ENCODE measurements at places on chromosomes 6 and 20.

DNA sequence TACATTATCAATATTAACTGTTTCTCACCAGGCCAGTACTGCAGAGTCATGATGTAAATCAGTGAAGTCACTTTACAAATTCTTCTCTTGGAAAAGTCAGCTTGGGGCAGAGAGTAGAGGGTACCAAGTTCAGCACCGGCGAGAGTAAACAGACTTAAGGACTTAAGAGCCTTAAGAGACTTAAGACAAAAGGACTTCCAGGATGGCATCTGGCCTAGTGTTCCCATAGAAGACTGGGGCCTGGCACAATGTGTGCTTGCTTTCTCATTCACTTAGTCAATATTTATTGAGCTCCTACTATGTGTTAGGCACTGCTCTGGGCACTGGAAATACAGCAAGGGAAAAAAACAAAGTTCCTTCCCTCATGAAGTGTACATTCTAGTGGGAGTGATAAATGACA lies 1.4 kb upstream of the SNPH start:
- DNase-seq = no peak

- DNase-seq = no peak
Observed at GRCh38 chr6:7406743-7407142, 17.1 kb downstream of the RIOK1 start.

DNA sequence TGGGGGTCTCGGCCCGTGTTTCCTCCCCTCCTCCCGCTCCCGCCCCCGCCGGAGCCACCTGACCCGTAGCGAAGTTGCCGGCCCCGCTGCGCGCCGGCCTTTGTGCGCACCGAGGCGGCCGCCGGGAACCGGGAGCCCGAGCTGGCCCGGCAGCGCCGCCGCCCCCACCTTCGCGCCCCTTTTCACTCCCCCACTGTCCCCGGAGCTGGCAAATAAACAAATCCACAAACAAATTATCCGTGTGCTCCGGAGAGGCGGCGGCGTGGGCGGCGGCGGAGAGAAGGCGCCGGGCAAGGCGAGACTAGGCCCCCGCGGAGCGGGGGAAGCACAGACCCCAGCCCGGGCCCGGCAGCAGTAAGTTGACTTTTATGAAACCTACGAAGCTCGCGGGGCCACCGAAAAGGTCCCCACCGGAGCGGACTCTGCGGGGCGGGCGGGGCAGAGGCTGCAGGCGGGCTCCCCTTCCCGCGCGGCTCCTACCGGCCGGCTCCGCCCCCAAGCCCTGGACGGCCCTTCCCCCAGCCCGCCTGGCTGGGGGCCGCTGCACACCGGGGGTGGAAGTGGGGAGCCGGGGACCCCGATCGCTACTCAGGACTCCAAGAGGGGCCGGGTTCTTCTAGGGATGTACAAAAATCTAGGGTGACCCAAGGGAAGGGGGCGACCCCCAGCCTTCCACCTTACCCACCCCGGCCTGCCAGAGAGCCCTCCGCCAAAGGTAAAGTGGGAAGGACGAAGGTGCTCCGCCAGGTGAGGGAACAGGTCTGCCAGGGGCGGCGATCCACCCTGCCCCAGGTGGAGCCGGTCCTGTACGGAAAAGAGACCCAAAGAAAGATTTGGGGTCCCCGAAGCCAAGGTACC lies 40.7 kb downstream of the YTHDF1 start:
- no peak for DNase-seq

DNA sequence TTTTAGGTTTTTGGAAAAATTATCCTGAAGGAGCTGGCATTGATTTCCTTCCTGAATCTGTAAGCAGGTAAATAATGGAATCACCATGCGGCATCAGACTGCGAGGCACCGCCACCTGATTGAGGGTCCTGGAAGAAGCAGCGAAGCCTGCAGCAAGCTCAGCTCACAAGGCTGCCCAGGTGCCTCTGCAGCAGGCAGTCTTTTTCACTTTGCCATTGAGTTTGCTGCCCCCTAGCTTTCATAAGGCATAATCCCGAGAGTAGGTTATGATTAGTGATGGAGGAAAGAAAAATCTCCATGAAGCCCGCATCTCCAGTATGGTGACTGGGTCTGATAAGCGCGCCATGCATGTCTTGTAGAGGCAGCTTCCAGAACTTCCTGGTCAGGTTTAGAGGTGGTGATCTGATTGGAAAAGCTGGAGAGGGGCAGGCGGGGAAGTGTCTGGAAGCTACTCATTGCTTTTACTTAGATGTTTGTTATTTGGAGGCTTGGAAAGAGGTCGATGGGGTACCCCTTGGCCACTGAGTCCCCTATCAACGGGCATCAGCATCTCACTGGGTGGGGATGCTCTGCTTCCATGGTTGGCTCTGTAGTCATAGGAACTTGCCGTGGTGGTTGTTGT lies 26.7 kb downstream of the IYD start:
- no peak for DNase-seq

DNA sequence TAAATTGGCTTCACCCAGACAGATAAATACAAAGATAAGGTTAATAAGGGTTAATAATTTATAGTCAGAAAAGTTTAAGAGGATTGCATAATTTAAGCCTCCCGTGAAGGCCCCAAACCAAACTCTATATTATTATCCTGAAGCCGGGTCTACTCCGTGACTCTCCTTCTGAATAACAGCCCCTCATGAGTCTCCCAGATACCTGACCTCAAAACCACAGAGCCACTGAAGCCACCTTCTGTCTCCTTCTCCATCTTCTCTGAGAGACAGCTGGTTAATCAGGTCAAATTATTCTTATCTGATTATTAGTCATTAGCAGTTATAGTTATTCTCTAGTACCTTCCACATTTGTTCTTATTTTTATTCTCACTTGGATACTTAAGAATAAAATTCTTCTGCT lies 569.2 kb upstream of the AGPAT4 start:
- no peak for DNase-seq

DNA sequence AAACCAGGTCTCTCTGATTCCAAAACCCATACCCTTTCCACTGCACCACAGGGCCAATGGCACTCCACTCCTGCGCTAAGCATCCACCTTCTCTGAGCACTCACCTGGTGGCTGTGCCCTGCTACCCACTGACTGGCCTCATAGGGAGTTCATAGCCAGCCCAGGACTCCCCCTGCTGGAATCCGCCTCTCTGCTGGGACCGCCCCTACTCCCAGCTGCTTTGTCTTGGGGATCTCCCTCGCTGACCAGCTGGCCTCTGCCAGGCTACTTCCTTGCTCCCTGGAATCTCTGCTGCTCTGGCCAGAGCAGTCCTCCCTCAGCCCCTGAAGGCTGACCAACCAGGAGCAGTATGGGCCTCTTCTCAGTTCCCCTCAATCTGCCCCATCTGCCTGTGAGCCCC lies 129.7 kb downstream of the FAXC start:
- no peak for DNase-seq

- DNase-seq = no peak
Observed at GRCh38 chr6:163338671-163339405, 75.7 kb upstream of the QKI start.

DNA sequence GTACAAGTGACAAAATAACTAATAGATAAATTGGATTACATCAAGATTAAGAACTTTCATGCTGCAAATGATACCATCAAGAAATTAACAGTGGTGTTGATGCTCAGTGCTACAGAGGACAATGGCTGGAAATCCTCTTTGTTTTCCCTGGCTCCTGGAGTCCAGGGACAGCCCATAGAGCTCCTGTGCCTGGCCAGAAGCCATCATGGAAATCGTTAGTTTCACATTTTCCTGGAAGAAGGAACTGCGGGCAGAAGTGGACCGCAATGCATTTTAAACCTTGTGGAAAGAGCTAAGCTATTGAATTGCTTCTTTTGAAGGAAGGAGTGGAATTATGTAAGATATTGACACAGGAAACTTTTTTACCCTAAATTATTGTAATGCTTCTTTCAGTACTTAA lies 276.0 kb downstream of the GJA1 start:
- DNase-seq = no peak

DNA sequence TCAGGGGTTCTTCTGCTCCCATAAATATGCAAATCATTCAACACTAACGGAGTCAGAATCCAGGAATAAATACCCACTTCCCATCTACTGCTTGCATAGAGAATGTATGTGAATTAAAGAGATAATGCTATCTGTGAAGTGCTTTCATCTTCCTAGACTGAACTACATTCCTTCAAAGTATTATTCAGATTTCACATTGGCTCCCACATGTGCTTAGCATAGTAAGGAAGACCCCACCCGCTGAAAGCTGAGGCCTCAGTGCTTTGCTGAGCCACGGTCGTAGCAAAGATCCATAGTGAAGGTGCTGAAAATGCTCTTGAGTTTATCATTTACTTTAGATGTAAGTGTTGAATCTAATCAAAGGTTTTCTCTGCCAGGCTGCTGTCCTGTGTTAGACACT lies 97.0 kb upstream of the SPACA1 start:
- no peak for DNase-seq

DNA sequence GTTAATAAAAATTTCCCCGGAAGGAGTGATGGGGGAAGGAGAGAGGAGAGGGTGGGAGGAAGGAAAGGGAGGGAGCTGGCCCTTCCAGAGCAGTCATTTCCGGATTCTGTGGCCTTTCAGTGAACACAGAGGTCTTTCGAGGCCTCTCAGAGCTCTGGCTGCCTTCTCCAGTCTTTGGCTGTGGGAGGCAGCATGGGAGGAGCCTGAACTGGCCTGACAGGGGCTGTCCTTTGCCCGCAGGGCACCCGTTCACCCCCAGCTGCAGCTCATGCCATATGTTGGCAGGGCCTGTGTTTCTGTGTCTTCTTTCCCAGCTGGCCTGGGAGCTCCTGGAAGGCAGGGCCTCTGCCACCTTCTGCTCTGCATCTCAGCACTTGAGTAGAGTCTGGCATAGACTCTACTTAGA lies 95.5 kb downstream of the PPP1R14C start:
- no peak for DNase-seq

DNA sequence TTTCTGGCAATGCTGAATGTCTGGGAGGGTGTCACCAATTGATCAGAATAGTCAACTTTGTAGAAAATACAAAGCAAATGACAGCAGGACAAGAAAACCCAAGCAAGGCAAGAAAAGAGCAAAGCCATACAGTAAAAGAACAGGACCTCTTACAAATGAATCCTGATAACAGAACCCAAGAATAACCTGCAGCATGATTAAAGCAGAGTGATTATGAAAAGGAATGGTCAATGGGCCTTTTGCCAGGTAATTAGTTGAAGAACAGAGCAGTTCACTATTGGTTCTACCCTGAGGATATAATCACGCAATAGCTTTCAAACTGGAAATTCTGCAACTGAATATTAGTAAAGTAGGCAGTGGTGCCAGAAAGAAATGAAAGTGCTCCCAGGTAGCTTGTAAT lies 319.8 kb downstream of the FRK start:
- no peak for DNase-seq

- DNase-seq = peak; percentile 27
Observed at GRCh38 chr6:135880066-135880972, 28.8 kb downstream of the PDE7B start.

DNA sequence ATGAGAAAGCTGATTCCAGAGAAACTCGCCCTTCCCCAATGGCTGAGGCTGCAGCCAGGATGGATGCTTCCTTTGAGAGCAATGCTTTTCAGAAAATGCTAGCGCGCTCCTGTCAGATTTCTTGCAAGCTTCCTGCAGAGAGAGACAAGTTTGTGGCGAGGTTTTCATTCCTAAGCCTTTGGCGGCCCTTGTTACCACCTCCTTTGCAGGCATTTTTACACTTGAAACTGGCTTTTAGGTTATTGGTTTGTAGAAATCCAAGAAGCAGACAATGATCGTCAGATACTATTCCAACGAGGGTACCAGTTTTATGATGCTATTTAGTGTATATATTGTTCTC lies 1.1 kb downstream of the FNDC1 start:
- no peak for DNase-seq

DNA sequence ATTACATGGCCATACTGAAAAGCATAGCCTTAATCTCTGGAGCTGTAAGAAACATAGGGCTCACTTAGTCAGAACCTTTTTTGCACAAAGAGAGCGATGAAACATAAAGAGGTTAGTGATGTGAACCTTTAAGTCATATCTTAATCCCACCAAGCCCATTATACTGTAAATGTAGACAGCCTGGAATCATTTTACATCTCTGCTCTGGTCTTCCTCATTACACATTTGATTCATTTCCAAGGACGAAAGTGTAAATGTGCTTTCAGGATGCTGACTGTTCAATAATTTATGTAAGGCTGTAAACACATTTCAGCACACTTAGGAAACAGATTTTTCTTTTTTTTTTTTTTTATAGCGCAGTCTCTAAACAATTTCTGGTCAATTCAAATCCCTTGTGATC lies 131.3 kb upstream of the B3GAT2 start:
- DNase-seq = no peak

GRCh38 chr20:13333793-13334192 lies 112.7 kb downstream of the ISM1 start:
- no peak for DNase-seq

DNA sequence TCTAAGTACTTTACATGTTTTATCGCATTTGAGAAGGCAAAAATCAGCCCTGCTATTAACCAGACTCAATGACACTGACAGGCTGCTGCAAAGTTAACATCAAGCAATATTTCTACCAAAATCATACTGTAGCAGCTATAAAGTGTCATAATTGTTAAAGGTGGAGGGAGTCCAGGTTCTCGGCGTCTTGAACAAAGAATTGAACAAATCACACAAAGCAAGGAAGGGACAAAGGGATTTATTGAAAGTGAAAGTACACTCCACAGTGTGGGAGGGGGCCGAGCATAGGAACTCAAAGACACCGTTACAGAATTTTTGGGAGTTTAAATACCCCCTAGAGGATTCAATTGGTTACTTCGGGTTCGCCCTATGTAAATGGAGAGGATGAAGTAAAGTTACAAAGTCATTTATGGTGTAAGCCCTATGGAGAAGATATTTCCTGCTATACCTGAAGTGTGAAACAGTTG lies 12.9 kb upstream of the ZNF391 start:
- DNase-seq = no peak

DNA sequence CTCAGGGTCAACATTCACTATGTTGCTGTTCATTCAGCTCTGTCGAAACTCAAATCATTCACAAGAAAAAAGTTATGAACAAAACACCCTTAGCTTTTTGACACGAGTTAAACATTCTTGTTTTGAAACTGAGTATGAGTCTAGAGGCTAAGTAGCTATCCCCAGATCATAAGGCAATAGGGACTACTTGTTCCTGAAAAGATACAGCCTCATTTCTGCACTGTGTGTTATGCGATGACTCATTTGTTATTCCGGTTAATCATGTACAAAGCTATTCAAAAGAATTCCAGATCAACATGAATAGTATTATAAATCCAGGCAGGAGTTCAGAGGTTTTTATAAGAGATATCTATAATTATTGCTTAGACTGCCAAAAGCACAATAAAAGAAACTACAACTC lies 908.0 kb downstream of the QKI start:
- DNase-seq = no peak

- DNase-seq = no peak
Observed at GRCh38 chr6:160979061-160979708, 12.4 kb upstream of the MAP3K4 start.

- no peak for DNase-seq
Observed at GRCh38 chr6:125111219-125111983, 42.2 kb upstream of the TPD52L1 start.
